ENCODE measurements at places on chromosomes 5 and 9. TPM values are rescaled to one million over a fixed set of nuclear protein-coding genes. Genes with fewer than 3 reads are reported as not detected.

RASGRF2 gene
- total RNA-seq: 1.4 TPM

DNA sequence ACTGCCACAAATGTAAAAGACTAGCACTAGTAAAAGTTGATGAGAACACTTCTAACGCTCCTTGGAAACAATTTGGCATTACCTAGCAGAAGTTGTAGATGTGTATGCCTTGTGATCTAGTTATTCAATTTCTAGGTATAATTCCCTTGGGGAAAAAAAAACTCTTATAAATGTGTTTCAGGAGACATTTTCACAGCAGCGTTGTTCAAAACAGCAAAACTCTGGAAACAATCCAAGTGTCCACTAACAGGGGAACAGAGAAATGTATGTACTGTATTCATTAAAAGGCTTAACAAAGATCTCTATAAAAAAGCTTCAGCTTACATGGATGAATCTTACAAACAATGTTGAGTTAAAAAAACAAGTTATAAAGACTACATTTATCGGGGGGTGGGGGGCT, 30.4 kb downstream of the NR3C1 start:
- DNase-seq: no peak

TERT gene
- total RNA-seq: 2.9 TPM

DNA sequence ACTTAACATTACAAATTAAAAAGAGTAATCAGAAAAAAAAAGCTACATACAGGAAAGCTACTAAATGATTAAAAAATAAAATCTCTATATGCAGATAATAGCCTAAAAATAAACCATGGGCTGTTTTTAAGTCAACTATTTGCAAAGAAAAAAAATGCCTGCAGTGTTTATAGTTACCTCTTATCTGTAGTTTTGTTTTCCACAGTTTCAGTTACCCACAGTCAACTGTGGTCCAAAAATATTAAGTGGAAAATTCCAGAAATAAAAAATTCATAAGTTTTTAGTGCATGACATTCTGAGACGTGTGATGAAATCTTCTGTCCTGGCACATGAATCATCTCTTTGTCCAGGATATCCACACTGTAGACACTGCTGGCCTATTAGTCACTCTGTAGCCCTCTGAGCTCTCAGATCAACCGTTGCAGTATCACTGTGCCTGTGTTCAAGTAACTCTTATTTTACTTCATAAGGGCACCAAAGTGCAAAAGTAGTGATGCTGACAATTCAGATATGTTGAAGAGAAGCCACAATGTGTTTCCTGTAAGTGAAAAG, 59.2 kb downstream of the PRELID2 start:
- no peak for DNase-seq
